ENCODE measurements at places on chromosomes 13 and 19. TPM values are rescaled to one million over a fixed set of nuclear protein-coding genes. Genes with fewer than 3 reads are reported as not detected.

MYH14 gene
- total RNA-seq, result not detected

CABP5 gene
- total RNA-seq, result not detected

GRCh38 chr19:49455773-49456172, 2.7 kb downstream of the ALDH16A1 start:
- H3K4me3 ChIP-seq, result no peak overlapping the region
- peaks cover 20% of the 10 kb centered on the region for H3K4me1 ChIP-seq
- H3K27ac ChIP-seq, result peak overlapping the region; percentile 53
- DNase-seq, result no peak

GRCh38 chr19:5558101-5558621, 9.6 kb downstream of the TINCR start:
- DNase-seq, result no peak
- no peak overlapping the region for H3K4me3 ChIP-seq
- H3K4me1 ChIP-seq, result no peaks in the 10 kb centered on the region
- H3K36me3 ChIP-seq, result peaks cover 8% of the 10 kb centered on the region
- no peak overlapping the region for H3K27ac ChIP-seq

- H3K36me3 ChIP-seq, result no peaks in the 10 kb centered on the region
- no peak for DNase-seq
These were observed 548.6 kb upstream of the SLITRK5 start for GRCh38 chr13:87122551-87122950.

DNA sequence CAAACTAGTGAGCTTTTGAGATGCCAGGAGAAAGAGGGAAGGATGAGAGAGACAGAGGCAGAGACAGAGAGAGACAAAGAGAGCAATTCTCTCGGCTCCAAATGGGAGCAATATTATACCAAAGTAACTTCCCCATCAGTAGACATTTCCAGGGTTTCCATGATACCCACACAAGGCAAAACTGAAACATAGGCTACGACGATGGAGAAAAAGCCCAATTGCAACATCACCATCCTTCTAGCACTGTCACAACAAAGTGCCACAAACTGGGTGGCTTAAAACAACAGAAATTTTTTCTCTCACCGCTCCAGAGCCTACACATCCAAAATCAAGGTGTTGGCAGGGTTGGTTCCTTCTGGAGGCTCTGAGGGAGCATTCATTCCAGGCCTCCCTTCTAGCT, 81.4 kb downstream of the KCTD12 start:
- no peaks in the 10 kb centered on the region for H3K36me3 ChIP-seq
- H3K4me3 ChIP-seq, result no peak overlapping the region
- H3K27ac ChIP-seq, result no peak overlapping the region
- DNase-seq, result no peak
- H3K4me1 ChIP-seq, result no peaks in the 10 kb centered on the region

DNA sequence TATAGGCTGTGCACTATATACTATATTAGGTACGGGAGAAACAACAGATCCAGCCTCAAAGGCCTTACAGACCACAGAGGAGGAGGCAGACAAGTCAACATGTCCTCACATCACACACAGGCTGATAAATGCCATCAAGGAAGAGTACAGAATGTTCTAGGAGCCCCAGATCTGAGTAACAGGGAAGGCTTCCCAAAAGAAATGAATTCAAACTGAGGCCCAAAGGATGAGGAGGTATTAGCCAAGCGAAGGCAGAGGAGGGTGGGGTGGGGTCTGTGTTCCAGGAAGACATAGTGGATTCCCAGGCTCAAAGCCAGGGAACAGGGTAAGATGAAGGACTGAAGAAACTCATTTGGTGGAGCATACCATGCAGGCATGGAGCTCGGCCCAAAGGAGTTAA, 55.1 kb downstream of the RXFP2 start:
- peaks cover 48% of the 10 kb centered on the region for H3K4me1 ChIP-seq
- H3K27ac ChIP-seq, result peak overlapping the region; percentile 27
- DNase-seq, result no peak
- no peaks in the 10 kb centered on the region for H3K27me3 ChIP-seq
- no peak overlapping the region for H3K4me3 ChIP-seq

GRCh38 chr19:30204721-30205120, 167.5 kb upstream of the ZNF536 start:
- H3K27ac ChIP-seq, result no peak overlapping the region
- no peaks in the 10 kb centered on the region for H3K36me3 ChIP-seq
- H3K4me3 ChIP-seq, result no peak overlapping the region
- no peaks in the 10 kb centered on the region for H3K4me1 ChIP-seq
- no peak for DNase-seq

- H3K4me1 ChIP-seq, result peaks cover 83% of the 10 kb centered on the region
- no peaks in the 10 kb centered on the region for H3K27me3 ChIP-seq
- no peak for DNase-seq
These were observed 198.2 kb downstream of the KLF12 start for GRCh38 chr13:73935991-73936390.
